Frontal cortex (tissue), 4 donors: ENCODE measurements at places on chromosomes 16 and 17. TPM values are rescaled to one million over a fixed set of nuclear protein-coding genes. Genes with fewer than 3 reads are reported as not detected.

The PPP1R1B gene
- 27.3 TPM for total RNA-seq

DNA sequence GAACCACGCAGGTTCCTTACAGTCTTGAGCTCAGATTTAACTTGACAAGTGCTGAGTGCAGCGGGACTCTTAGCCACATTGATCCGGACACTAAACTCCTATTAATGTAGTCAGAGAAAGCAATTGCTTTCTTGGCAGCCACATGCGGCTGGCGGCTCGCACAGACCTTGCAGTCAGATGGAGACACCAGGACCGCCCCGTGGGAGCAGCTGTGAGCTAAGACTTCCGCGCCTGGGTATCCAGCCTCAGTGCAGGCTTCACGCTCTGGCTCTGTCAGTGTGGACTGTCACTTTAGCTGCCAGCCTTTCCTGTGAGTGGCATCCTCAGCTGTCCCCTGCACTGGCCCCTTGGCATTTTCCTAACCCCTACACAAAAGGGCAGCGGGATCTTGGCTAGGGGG is 80.9 kb upstream of the NLRP1 start:
- no peak for DNase-seq

DNA sequence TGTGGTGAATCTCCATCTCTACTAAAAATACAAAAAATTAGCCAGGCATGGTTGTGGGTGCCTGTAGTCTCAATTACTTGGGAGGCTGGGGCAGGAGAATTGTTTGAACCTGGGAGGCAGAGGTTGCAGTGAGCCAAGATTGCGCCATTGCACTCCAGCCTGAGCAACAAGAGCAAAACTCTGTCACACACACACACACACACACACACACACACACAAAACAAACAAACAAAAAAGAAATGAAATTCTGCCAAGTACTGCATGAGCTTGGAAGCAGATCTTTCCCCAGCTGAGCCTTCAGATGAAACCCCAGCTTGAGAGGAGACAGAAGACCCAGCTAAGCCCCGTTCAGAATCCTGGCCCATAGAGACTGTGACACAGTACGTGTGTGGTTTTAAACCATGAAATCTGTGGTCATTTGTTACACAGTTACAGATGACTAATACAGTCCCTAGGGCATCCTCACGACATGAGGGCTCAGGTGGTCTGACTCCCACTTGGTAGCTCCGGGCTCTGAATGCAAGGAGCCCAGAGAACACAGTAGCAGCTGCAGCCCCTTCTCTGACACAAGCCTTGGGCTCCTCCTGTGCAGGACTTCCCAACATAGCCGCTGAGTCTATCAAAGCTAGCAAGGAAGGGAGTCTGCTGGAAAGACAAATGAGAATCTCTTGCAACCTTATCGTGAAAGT is 132.8 kb downstream of the SEC14L1 start:
- DNase-seq, result no peak

The TRPV3 gene
- 0.82 TPM for total RNA-seq

DNA sequence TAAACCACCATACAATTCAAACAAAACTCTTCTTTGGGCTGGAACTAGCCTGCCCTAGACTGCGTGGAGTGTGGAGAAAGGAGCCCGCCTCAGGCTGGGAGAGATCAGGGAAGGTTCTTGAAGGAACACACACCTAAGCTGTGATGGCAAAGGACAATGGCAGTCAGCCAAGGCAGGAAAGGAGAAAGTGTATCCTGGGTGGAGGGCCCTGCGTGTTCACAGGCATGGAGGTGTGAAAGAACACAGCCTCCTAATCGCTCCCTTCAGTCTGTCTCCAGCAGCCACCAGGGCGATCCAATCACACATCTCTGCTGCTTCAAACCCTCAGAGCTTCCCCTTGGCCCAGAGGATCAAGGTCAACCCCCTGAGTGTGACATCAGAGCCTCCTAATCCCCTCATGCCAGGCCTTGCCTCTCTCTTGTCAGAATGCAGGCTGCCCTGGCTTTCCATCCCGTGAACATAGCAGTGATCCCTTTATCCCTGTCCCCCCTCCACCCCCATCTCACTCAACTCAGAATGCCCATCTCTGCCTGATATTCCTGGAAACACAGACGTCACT is 173.0 kb downstream of the KATNIP start:
- DNase-seq, result no peak

The NR1D1 gene
- total RNA-seq, result under 0.01 TPM

GRCh38 chr17:57350266-57350665 is 93.9 kb downstream of the MSI2 start:
- DNase-seq, result no peak

The ERN1 gene
- total RNA-seq, result 3.7 TPM

- no peak for DNase-seq
Measured at GRCh38 chr17:75260641-75261335, 618 bp downstream of the GGA3 start.

GRCh38 chr16:58329135-58329534 is 34.3 kb upstream of the PRSS54 start:
- DNase-seq, result no peak

DNA sequence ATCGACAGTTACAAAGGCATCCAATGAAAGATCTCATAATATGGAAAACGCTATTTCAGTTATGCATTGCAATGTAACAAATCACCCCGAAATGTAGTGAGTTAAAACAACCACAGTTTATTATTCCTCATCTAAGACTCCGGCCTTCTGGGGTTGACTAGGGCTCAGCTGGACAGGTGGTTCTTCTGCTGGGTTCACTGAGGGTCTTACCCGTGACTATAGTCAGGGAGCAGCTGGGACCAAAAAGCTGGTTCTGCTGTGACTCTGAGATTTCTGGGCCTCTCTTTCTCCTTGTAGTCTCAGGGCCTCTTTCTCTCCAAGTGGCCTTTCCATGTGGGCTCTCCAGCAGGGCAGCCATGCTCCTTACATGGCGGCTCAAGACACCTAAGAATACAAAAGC is 196.0 kb downstream of the IRX3 start:
- no peak for DNase-seq

- DNase-seq, result no peak
Measured at GRCh38 chr17:82452162-82452561, 1.6 kb upstream of the CYBC1 start.

The EFCAB5 gene
- 2.9 TPM for total RNA-seq

GRCh38 chr17:76439314-76439928 is 13.5 kb downstream of the UBE2O start:
- DNase-seq, result no peak

The ARHGAP23 gene
- total RNA-seq, result 31.4 TPM

- DNase-seq, result no peak
Measured at GRCh38 chr17:79164913-79165695, 90.5 kb downstream of the ENGASE start.

DNA sequence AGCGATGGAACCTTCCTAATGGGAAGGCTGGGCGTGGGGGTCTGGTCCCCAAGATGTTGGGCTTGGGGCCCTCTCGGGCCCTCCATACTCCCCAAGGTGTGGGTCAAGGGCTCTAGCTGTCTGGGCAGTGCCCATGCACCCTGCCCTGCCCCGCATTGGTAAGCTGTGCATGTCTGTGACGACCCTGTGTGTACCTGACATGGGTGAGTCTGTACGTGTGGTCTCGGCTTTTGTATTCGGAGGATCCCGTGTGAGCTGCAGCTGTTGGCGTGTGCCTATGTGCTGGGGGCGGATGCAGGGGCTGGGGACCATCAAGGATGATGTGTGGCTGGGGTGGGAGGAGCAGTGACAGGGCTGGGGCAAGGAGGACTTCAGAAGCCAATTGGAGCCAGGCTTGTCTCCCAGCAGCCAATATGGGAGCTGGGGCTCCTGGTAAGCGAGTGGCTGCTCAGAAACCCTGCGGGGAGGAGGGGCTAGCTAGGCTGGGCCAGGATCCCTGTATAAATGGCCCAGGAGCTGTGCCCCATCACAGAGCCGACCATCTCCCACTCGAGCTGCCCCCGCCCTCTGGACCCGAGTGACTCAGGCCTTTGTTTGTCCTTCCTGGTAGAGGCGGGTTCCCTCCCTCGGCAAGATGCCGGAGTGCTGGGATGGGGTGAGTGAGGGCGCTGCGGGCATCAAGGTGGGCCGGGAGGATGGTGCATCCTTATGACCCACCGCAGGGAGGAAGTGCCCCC is at the start of gene NDRG4:
NDRG4 (plus strand) TSS at position 529 of the 737 bp plus-strand sequence; CDS start at position 635, 106 bp downstream.
- peak; percentile 87 for DNase-seq

DNA sequence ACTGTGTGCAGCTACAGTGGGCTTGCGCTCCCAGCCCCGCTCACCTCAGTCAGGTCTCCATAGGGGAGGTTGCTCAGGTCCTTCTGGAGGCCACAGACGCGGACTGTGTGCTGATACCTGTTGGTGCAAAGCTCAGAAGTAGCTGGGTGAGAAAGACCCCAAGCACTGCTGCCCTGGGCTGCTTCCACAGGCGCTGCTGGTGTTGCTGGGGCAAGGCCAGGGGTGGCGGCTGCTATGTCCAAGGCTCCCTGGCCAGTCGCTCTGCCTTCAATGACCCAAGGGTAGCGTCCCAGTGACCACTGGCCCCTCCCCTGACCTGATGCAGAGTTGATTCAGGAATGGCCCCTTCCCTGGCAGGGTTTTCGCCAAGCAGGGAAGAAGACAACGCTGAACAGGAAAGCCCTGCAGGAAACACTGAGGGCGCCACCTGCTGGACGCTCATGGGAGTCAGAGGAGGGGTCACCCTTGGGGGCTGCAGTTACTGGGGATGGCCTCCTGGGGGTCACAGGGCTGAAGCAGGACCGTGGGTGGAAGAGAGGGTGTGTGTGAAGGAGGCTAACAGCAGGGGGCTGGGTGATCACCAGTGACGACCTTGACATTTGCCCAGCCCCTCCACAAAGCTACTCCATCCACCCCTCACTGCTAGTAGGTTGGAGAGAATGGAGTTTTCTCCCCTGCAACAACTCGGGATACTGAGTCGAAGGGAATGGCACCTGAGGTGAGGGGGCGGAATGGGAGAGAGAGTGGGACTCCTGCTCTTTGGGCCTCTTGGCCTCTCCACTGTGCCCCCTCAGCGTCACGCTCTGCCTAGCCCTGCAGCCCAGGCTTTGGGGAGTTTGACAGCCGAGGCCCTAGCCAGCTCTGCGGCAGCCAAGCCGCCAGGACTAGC is 38.3 kb downstream of the ABCC12 start:
- no peak for DNase-seq

DNA sequence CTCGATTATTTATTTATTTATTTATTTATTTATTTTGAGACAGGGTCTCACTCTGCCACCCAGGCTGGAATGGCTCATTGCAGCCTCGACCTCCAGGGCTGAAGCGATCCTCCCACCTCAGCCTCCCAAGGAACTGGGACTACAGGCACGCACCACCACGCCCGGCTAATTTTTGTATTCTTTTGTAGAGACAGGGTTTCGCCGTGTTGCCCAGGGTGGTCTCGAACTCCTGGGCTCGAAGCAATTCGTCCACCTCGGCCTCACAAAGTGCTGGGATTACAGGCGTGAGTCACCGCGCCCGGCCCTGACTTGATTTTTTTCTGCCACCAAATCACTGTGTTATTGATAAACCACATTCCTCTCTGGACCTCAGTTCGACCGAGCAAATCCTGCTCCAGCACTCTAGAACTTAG is 758 bp upstream of the RPL23A start:
- no peak for DNase-seq

- DNase-seq, result no peak
Measured at GRCh38 chr16:67713647-67714273, 5.4 kb downstream of the GFOD2 start.

DNA sequence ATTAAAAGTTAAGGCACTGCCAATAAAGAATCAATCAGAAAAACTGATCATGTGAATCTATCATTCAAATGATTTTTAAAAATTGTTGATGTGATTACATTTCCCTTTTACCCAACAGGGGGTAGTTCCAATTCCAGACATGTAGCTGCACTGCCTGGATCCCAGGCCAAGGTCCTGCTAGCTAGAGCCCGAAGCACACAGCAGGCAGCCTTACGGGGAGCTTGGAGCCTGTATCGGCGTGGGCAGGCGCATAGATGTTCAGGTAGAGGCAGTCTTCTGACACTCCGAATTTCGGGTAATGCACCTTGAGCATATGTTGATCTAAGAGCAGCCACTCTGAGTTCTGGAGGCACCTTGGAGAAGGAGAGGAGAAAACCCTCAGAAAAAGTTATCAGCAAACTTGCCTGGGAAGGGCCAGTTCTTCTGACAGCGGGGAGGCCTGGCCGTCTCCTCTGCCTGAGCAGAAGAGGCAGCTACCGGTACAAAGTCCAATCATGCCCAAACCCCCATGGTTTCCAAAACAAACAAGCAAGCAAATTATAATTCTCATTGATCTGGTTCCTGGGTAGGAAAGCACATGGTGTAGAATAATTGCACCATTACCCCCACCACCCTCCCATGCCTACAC is 3.6 kb downstream of the CES5A start:
- no peak for DNase-seq

The MAP3K3 gene
- 17.1 TPM for total RNA-seq

DNA sequence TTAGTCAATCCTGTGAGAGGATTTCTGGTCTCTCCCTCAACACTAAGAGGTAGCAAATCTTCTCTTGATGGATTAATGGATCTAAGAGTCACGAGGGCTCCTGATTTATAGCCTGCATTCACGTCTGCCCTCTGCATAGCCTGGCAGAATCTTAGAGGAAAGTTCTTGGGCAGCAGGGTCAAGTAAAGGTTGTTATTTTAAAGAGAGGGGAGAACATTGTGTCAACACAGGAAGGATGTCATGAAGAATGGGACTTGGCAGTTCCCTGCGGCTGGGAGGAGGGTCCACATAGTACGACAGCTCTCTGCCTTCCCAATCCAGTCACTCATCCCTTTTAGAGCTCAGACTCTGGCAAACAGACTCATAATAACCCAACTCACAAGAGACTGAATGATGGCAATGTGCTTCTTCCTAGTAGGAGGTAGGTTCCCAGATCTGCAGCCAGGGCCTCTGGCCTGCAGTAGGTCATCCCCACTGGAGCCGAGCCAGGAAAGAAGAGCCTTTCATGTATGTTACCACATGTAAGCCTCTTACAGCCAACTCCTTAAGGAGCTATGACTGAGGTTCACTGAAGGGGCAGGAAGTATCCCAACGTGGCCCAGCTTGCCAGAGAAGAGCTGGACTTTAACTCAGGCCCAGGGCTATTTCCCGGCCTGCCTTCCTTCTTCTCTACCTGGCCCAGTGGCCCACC is 25.4 kb upstream of the RPTOR start:
- DNase-seq, result no peak

The NAGS gene
- 0.41 TPM for total RNA-seq

DNA sequence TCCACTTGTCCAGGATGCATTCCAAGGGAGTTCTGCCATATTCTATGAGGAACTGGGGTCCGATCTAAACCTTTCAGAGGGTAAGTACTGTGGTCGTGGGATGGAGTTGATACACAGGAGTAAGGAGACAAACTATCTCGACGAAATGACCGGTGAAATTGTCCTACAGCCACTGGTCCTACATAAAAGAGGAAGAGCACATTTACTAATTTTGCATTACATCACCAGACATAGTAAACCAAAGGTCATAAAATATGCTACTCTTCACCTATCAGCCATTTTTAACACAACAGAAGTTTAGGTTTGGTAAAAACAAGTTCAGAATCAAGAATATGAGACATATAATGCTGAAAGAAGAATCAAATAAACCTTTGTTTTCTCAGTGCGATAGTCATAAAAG is 8.1 kb downstream of the HSF5 start:
- no peak for DNase-seq

The PRKCB gene
- 49.3 TPM for total RNA-seq

GRCh38 chr17:39187152-39187830 is 10.2 kb downstream of the CACNB1 start:
- DNase-seq, result no peak

- DNase-seq, result no peak
Measured at GRCh38 chr17:57553991-57554825, 190.9 kb downstream of the CCDC182 start.
